NCI-H146 (cell line): ENCODE measurements at places on chromosomes 16 and 17.

- DNase-seq, result no peak
Measured at GRCh38 chr17:76797241-76797840, 59.4 kb downstream of the MFSD11 start.

GRCh38 chr17:20989481-20989880 is 53.3 kb downstream of the USP22 start:
- no peak for DNase-seq

GRCh38 chr17:59151006-59151405 is 4.0 kb downstream of the SKA2 start:
- DNase-seq, result no peak

GRCh38 chr17:6712854-6713129 is 377 bp downstream of the SLC13A5 start:
- DNase-seq, result no peak

DNA sequence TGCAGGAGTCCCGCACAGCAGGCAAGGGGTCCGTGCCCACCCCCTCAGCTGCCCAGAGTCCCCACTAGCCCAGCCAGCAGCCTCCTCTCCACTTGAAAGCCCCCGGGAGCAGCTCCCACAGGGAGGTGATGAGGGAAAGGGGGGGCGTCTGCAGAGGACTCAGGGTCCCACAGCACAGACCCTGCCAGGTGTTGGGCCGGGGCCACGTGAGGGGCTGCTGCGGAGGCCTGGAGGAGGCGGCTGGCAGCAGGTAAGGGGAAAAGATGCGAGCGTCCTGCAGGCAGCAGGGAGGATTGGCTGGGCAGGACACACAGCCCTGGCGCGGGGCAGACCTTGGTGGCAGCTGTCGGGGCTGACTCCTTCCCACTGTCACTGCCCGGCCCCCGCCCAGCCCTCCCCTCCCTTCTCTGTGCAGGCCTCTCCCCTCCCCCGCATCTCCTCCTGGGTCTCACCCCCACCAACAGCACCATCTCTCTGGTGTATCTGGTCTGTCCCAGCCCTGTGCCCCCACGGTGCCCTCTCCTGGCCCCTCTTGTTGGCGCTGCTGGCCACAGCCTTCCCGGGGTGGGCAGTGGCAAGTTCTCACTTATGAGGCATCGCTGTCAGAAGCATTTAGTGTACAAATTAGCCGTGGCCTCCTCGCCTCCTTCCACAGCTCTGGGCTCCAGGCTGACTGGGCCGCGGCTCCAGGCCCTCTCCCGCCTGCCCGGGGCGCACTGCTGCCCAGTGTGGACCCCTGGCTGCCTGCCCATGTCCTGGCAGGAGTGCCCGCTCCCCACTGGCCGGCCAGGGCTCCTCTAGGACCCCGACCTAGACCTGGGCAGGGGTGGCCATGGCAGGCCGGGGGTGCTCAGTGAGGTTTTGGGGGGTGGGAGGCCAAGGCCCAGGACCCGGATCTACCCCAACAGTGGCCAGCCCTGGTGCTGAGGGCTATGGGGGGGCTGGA is 4.4 kb upstream of the PRR35 start:
- DNase-seq, result no peak

- no peak for DNase-seq
Measured at GRCh38 chr16:62700426-62701294, 664.4 kb upstream of the CDH8 start.

- DNase-seq, result peak; percentile 49
Measured at GRCh38 chr16:66728117-66728787, 23.2 kb downstream of the DYNC1LI2 start.

- peak; percentile 97 for DNase-seq
Measured at GRCh38 chr17:39199820-39200069, 338 bp upstream of the RPL19 start.

DNA sequence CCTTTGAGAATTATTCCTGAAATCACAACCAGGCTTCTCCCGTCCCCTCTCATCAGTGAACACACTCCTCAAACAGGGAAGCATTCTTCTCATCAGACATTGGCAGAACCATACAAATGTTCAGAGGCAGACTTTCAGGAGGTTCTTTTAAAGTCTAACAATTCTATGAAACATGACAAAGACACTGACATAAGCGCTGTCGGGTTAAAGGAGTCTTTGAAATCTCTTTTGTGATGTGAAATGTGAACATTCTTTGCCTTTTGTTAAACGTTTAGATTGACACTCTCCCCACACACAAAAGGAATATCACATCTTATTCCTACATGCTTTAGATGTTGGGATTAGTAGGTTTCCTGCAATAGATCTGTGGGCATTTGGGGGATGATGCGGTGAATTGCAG is 63.9 kb downstream of the NETO2 start:
- DNase-seq, result no peak

DNA sequence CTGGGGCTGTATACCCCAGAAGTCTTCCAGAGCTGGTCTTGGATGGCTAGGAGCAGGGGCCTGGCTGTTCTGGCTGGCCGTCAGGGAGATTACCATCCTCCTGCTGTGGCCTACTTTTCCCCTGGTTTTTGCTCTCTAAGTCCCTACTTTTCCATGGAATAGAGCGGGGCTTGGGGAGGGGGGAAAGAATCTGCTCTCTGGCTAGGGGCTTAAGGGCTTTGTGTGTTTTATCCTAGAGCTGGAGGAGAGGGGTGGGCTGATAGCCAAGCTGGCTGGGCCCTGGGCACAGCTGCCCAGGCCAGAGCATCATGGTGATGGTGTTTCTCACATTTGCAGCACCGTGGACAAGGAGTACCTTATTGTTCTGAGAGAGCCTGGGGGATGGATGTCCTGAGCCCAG is 3.6 kb downstream of the NRN1L start:
- no peak for DNase-seq

DNA sequence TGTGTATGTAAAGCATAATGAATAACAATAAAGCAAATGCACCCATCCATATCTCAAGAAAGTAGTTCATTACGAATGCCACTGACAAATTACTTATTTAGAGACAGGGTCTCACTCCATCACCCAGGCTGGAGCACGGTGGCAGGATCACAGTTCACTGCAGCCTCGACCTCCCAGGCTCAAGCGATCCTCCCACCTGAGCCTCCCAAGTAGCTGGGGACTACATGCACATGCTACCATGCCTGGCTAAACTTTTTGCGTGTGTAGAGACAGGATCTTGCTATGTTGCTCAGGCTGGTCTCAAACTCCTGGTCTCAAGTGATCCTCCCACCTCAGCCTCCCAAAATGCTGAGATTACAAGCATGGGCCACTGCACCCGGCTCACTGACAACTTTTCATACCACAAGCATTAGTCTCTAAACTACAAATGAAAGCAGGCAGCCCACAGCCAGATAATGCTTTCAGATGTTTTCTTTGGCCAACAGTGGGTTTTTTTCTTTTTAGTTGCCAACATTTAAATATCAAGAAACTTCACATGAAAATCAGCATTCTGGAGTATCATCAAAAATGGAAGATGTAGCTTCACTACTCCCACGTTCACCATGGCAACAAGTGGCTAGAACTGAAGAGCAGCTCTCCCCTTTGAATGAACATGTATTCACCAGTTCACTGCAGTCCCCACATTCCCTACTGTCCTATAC is 7.7 kb downstream of the ARHGAP17 start:
- DNase-seq, result no peak

DNA sequence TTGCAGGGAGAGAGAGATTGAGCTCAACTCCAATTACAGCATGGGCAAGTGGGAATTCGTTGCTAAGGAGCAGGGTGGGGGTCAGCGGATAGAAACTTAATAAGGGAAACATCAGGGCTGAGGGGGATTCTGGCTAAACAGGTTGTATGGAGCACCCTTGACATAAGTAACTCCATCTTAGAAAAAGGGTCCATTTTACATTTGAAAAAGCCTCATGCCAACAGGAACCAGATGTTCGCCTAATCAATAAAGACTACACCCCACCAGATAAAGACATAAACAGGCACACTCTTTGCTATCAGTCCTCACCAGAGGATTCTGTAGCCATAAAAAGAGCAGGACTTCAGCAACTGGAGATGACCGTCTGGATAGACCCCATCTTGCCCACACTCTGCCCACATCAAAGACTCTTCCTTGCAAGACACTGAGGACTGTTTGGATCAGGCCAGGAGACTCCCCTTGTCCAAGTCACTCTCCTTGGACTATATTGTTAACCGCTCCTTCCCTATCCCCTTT is 1.6 kb upstream of the LRRC75A start:
- DNase-seq, result no peak

- DNase-seq, result peak; percentile 96
Measured at GRCh38 chr16:74867281-74867849, 92.7 kb upstream of the FA2H start.

GRCh38 chr16:50195276-50195675 is 42.2 kb downstream of the TENT4B start:
- DNase-seq, result no peak

GRCh38 chr17:49258394-49258793 is 27.8 kb upstream of the PHOSPHO1 start:
- DNase-seq, result no peak

GRCh38 chr17:17155568-17155967 is 50.6 kb downstream of the PLD6 start:
- no peak for DNase-seq

- DNase-seq, result no peak
Measured at GRCh38 chr17:40312131-40312731, 3.3 kb downstream of the RARA start.

DNA sequence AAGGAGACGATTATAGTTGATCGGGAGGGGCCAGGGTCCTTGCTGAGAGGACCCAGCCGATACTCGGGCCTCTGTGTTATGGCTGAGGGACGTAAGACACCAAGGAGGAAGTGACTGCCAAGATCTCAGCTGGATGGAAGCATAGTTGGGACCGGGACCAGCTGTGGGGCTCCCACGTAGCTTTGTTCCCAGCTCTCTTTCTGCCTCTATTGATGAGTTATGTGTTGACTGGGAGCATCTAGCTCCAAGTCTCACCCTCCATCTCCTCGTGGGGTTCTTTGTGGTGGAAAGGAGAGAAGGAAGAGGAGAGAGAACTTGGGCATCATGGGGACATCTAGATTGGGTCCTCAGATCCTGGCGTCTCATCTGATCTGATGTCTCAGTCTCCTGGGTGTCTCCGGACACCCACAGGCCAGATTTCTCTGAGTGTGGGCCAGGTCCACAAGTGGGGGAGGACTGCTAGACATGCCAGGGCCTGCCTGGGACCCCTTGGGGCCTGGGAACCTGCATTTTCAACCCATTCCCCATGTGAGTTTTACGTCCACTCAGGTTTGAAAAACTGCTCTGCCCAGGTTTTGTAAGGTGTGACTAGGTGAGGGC is 1.0 kb downstream of the MGRN1 start:
- DNase-seq, result no peak

- no peak for DNase-seq
Measured at GRCh38 chr17:1197781-1198490, 18.2 kb upstream of the ABR start.

- no peak for DNase-seq
Measured at GRCh38 chr16:12461201-12461600, 342.5 kb downstream of the CPPED1 start.

GRCh38 chr16:75570396-75571065 is 4.4 kb downstream of the GABARAPL2 start:
- no peak for DNase-seq

GRCh38 chr17:8954339-8954738 is 11.2 kb downstream of the PIK3R5 start:
- no peak for DNase-seq

DNA sequence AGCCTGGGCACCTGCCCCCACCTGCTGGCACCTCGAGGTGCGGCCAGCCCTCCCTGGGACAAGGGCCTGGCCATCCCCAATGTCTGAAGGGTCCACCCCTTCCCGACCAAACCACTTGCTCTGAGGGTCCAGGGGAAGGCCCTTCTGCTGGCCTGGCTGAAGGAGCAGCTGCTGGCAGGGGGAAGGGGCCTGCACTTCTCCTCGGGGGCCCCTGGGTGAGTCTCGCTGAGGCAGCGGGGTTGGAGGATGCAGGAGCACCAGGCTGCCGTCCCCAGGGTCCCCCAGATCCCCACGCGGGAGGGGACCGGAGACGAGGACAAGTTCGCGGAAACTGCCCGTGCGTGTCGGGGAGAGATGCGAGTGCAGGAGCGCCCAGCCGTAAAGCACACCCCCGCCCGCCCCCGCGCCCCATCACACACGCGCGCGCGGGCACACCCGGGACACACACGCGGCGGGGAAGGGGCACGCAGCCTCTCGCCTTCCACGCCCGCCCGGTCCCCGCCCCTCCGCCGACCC is 725 bp upstream of the CACNA1H start:
- DNase-seq, result no peak

- DNase-seq, result no peak
Measured at GRCh38 chr16:70808371-70808770, 7.4 kb upstream of the VAC14 start.

DNA sequence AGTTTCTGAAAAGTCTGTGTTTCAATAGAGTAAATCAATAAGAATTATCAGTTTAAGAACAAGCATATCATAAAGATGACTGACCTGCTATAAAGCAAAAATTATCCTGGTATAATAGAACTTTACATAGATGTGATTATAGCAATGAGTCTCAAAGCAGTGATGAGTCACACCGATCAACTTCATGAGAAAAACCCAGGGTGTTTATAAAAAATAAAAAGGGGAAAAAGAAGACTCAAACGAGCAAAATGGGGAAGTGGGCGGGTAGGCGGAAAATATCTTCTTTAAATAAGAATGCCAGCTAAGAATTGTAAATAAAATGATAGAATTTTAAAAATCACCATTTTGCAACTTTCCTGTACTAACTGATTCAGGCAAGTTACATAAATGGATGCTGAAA is 46.8 kb downstream of the BRIP1 start:
- no peak for DNase-seq

DNA sequence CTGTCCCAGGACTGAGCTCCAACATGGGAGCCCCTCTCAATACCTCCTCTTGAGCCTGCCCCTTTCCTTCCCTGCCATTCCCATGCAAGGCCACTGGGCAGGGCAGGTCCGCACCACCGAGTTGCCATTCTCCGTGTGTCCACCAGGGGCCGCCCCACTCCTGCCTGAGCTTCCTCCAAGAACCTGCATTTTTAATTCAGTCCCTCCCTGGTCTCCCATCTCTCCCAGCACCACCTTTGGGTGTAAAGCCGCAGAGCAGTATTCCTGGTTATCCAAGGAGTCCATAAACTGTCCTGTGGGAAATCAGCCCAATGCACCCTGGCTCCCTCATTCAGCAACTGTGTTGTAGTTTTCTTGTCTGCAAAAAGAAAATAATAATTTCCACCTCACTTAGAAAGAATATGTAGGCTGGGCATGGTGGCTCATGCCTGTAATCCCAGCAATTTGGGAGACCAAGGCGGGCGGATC is 15.9 kb upstream of the ANKRD40CL start:
- peak; percentile 81 for DNase-seq

- DNase-seq, result no peak
Measured at GRCh38 chr16:2154533-2155090, 970 bp upstream of the TRAF7 start.

GRCh38 chr16:788399-789126 is at the start of gene CHTF18:
CHTF18 (plus strand) TSS chr16:788620; CDS start chr16:788685, 65 bp downstream.
- peak; percentile 93 for DNase-seq

DNA sequence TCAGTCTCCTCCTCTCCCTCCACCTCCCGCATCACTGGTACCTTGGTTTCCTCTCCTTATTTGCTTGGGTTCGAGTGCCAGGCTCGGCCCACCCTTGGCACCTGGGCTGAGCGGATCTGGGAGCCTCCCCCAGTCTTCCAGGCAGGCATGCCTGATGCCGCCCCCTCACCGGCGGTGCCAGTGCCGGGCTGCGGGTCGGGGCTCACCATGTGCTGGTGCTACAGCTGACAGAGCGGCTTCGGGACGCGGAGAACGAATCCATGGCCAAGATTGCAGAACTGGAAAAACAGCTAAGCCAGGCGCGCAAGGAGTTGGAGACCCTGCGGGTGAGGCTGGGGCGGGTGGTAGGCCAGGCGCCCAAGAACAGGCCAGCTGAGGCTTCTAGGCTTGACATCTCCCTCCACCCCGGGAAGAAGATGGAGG is 19.2 kb downstream of the FMNL1 start:
- DNase-seq, result peak; percentile 26
